Trophoblast cell (in vitro differentiated cells and primary cell): ENCODE measurements at places on chromosomes 4 and X.
A peak's percentile ranks its signal among the peaks of the same experiment; 100 is the strongest.

GRCh38 chr4:140065393-140065792, 88.6 kb downstream of the MAML3 start:
- DNase-seq = no peak

DNA sequence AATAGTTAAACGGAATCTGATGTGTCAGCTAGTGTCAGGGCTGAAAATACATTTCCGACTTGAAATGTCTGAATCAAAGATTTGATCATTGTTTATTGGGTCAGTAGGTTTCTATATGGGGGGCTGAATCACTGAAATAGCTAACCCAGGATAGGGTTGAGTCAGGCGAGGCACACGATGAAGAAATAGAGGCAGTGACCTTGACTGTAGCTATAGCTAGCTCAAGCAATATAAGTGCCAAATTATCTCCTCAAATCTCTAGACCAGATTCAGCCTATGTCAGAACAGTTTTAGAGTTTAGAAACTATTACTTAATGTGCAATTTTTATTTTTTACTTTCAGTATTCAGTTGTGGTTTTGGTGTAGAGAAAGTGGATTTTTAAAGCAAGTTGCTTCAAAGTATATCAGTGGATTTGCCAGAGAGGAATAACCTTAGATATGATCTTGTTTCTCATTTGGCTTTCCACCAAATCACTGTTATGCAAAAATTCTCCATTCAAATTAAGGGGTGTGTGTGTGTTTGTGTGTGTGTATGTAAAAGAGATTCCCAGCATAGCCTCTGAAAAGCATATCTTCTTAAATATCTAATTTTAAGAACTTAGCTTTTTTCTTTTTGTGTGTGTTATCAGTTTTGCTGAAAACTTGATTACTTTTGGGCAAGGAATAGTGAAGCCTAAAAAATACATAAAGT, 100.3 kb upstream of the RPL34 start:
- no peak for DNase-seq

GRCh38 chrX:114581528-114582263, 2.2 kb upstream of the HTR2C start:
- no peak for DNase-seq

- no peak for DNase-seq
Measured at GRCh38 chr4:139154538-139154937, 22.5 kb downstream of the ELF2 start.

DNA sequence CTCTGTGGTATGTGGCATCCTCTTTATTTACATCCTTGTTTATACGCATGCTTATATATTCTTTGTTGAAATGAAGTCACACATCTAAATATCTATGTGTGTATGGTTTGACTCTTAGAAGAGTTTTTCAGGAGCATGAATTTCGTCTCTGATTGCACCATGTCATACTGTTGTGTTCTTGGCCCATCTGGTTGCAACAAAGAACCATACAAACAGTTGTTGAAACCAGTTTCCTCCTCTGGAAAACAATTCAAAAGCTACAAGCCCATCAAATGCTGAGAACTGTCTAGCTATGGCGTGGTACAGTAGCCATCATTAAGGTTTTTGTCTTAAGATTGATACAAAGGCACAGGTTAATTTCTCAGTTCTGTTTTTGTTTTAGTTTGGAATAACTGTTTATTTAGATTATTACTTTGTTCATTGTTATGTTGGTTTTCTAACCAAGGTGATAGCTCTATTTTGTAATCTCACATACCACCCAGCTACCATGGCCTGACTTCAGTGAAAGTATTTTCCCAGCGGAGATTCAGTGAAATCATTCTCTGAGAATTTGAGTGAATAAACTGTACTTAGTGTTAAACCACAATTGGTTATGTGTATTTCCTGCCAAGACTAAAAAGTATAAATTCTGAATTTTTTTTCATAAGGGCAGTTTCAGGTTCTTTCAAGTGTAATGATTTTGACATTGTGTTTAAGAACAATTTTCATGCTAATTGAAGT, 91.0 kb downstream of the ARHGAP24 start:
- DNase-seq = peak; percentile 67

DNA sequence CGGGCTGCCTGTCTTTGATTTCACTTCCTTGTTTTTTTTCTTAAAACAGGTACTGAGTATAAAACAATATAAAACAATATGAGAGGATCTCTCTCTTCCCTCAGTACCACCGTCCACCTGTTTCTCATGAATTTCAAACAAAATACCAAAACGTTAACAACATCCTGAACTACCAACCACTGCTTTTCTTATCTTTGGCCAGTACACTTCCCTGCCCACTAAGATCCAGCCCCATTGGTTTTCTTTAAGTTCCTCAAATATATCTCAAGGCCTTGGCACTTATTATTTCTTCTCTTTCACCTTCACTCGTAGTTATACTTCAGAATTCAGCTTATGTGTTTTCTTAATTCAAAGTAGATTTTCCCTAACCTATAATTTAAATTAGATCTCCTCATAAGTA, 370.2 kb upstream of the GRIA3 start:
- no peak for DNase-seq

GRCh38 chr4:150828159-150828558, 186.9 kb downstream of the LRBA start:
- peak; percentile 15 for DNase-seq

DNA sequence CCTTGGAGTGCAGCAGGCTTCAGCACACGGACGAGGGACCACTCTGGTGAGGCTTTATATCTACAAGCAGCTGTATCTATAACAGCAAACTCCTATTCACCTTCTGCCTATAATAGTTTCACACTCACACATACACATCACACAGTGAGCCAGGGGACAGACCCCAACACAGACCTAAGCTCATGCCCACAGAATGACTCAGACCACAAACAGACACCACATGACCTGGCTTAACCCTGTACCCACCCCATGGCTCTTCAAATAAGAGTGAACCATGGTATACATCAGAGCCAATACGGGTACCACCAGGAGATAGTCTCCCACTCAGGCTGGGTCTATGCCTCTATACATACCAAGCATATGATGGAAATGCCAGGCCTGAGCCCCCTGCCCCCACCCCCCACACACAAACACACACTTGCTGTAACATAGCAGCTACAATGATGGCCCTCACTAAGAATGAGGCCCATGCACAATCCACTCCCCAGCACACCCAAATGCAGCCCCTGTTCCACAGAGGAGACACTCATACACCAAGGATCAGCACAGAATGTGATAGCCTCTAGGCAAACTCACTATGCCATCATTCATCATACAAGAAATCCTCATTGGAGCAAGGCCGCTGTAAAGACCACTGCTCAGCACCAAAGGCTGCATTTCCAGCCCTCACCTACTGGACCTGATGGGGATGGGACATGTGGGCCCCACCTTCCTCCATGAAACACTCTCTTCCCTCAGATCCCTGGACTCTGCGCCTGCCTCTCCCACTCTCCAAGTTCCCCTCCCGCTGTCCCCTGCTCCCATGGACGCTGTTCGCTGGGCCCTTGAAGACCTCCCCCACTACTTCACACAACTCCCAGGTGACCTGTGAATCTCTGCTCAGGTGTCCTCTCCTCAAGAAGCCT, 62.1 kb upstream of the XIAP start:
- peak; percentile 9 for DNase-seq

DNA sequence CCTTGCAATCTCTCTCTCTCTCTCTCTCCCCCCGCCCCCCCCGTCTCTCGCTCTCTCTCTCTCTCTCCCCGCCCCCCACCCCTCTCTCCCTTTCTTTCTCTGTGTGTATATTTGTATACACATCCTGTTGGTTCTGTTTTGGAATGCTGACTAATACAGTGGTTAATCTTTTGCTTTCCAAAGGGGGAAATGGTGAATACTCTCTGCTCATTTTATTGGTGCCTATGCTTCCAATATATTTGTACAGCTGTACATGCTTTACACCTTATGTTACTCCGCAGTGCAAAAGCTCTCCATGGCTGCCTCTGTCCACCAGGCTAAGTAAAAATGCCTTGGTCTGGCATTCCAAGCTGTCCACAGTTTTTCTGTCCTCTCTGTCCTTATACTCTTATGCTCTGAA, 158.8 kb downstream of the RBMX2 start:
- no peak for DNase-seq

GRCh38 chr4:127400731-127401346, 231.9 kb upstream of the INTU start:
- DNase-seq = peak; percentile 68

GRCh38 chrX:119459181-119459580, 9.1 kb upstream of the SLC25A5 start:
- no peak for DNase-seq

DNA sequence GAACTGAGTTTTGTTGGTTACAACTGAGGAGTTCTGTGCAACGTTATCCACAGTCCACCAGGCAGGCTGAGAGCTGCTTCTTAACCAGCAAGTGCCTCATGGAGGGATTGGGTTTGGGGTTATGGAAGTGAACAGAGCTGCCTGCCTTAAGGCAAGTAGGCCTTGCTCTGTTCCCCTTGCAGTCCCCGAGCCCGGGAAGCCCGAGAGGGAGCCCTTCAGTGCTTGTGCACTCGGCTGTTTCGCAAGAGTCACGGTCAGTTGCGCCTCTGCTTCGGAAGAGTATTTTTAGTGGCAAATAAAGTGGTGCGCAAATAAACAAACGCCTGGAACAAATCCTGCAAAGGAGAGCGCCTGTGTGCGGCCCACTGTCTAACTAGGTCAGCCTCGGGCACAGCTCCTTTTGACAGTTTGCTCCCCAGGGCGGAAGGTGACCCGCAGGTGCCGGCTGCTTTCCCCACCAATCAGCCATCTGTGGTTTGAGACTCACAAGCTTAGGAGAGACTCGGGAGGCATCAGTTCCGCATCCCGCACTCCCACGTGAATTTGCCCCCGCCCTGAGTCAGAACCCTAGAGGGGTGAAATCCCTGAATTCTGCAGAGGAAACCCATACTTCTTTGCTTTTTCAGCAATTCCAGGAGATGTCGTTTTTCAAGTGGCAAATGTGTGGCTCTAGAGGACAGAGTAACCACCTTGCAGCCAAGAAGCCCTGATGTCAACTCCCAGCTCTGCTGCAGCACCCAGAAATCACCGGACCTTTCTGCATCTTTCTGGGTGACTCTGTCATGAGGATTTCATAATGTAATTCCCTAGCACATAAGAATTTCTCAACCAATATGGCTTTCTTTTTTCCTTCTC, 56.8 kb downstream of the LGI2 start:
- no peak for DNase-seq

- no peak for DNase-seq
Measured at GRCh38 chrX:136752796-136753195, 27.9 kb downstream of the ARHGEF6 start.

- no peak for DNase-seq
Measured at GRCh38 chr4:14178421-14178820, 550.9 kb upstream of the BOD1L1 start.

GRCh38 chrX:17056868-17057608, 110.6 kb downstream of the REPS2 start:
- DNase-seq = no peak

- no peak for DNase-seq
Measured at GRCh38 chr4:138448169-138448568, 206.0 kb upstream of the SLC7A11 start.

DNA sequence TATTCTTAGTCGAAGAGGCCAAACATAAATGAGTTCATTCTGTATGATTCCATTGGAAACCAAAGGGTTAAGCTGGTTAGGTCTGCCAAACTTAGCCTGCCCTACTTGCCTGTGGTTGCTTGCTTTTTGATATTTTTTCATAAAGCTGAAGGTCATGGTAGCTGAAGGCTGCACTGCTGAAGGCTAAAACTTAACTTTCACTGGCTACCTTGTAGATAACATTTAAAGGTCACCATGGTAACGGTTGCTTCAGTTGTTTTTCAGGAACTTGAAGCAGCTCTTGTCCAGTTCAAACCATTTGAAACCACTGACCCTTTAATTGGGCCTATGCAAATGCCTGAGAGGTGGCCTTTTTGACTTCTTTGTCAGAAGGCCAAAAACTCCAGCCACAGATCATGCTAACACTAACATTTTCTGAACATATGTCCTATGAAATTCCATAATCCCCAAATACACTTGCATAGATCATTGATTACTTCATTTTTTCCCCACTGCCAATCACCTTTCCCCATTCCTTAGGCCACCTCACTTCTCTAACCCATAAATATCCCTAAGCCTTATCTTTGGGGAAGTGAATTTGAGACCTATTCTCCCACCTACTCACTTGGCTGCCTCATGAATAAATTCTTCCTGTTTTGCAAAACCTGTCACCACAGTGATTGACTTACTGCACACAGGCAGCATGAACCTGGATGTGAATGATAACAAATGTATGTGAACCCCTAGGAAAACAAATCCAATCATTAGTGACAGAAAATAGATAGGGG, 10.7 kb upstream of the SMIM10L2A start:
- no peak for DNase-seq

- peak; percentile 82 for DNase-seq
Measured at GRCh38 chr4:185847352-185848097, 35.5 kb upstream of the SORBS2 start.

DNA sequence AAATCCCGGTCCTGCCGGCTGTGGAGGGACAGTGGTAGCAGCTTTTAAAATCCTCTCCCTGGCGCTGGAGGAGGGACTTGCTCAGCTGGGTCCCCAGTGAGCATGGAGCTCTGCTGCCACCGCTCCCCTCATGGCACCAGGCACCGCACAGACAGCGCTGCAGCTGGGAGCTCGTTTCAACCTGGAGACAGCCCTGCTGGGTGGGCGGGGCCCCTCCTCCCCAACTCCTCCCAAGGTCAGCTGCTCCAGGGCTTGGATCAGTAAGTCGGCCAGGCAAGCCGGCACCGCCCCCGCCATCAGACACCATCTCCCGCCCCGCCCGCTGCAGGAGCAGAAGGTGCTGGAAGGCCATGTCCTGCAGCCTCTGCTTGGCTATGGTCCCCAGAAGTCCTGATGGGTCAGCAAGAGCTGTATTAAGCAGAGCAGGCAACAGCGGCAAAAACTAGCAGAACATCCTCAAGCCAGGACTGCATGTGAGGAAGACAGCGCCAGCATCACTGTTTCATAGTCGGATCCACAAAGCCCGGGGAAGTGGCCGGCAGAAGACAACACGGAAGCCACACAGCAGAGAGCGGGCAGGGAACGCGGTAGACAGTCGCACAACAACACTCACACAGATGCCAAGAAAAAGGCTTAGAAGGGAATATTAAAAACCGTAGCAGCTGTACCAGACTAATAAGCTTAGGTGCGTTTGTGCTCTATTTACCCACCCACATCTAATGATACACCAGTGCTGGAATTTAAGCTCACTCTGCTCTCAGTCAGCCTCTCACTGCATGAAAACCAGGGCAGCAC, 16.2 kb downstream of the ZFYVE28 start:
- DNase-seq = peak; percentile 37

GRCh38 chr4:87679449-87680169, 29.5 kb downstream of the DMP1 start:
- DNase-seq = peak; percentile 76
